LNCaP clone FGC (cell line): ENCODE measurements at places on chromosomes 3 and 15.
A peak's percentile ranks its signal among the peaks of the same experiment; 100 is the strongest.

DNA sequence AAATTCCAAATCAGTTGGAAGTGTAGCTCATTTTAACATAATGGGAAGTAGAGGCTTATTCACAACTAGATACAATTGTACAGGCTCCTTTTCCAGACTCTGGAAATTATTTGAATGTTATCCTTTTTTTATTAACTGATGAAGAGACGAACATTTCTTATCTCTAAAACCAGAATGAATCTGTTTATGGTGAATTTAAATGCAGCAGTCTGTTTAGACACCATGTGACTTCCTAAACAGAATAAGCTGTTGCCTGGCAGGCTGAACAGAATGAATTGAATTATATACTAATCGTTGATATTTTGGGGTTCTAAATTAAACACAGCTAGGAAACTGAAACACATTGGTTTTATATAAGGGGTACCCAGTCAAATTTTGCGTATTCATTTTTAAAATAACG is 4.0 kb downstream of the SEC61A1 start:
- DNase-seq = no peak

- no peak for DNase-seq
Observed at GRCh38 chr3:9809239-9809614, 835 bp upstream of the TTLL3 start.

DNA sequence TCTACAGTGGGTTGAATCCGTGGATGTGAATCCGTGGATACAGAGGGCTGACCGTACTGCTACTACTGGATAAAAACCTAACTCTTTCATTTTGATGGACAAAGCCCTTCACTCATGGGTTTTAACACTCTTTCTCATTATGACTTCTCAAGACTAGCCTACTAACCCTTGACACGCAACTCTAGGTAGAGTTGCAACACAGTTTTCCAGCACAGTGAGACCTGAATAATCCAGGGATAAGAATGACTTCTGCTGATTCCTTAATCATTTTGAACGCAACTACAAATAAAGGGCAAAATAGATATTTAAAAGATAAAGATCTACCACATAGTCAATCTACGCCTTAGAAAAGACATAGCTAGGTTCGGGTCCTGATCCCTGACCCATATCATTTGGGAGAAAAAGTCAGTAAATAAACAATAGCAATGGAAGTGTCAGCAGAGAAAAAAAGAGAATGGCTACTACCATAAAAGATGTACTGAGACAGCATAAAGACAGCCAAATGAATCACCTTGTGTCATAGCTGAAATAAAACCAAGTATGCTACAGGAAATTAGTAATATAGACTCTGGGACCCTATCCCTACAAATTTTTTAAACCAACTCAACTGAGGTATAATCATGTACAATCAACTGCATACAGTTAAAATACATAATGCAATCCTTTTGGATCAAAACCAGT is 87.6 kb downstream of the DPH6 start:
- DNase-seq = no peak

GRCh38 chr3:58044691-58045483 is 36.7 kb downstream of the FLNB start:
- DNase-seq = no peak

- DNase-seq = peak; percentile 76
Observed at GRCh38 chr3:127820826-127821313, 1.4 kb downstream of the MGLL start.

- no peak for DNase-seq
Observed at GRCh38 chr15:84604826-84605553, 4.2 kb downstream of the ZSCAN2 start.

- no peak for DNase-seq
Observed at GRCh38 chr3:176562331-176562730, 635.0 kb downstream of the TBL1XR1 start.
